ENCODE measurements at places on chromosomes 7 and 10.

- DNase-seq, result no peak
These were observed 766.0 kb upstream of the POT1 start for GRCh38 chr7:125695626-125696025.

DNA sequence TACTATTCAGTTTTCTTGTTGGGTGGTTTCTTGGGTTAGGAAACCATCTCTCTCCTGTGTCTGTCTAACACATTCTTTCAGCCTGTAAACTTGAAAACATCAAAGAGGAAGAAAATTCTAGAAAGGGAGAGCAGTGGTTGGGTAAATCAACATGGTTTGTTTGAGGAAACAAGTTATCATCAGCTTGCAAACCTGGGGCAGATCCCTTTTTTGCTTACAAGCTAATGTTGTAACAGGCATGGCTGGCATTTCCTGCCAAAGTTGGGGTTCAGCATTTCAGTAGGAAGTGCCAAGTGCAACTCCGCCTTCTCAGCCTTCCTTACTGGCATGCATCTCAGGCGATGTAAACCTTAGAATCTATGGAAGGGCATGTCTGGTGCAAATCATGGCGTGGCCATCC, 112.6 kb downstream of the EEPD1 start:
- DNase-seq, result no peak

DNA sequence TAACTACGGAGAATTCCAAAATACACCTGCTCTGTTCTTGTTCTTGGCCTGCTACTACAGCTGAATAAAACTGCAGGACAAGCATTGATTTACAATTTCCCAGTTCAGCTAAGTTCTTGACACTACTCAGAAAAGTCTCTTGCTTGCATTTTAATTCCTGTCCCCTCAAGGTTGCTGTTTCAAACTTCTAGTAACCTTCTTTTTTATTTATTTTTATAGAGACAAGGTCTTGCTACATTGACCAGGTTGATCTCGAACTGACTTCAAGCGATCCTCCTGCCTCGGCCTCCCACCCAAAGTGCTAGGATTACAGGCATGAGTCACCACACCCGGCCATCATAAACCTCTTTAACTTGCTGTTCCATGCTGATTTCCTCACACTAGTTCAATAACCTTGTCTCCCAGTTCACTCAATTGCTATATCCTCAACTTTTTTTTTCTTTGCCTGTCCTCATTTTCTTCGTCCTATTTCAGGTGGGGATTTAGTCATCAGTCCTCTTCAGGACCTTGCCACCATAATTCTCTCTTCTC, 79.9 kb downstream of the ARHGAP21 start:
- DNase-seq, result no peak

DNA sequence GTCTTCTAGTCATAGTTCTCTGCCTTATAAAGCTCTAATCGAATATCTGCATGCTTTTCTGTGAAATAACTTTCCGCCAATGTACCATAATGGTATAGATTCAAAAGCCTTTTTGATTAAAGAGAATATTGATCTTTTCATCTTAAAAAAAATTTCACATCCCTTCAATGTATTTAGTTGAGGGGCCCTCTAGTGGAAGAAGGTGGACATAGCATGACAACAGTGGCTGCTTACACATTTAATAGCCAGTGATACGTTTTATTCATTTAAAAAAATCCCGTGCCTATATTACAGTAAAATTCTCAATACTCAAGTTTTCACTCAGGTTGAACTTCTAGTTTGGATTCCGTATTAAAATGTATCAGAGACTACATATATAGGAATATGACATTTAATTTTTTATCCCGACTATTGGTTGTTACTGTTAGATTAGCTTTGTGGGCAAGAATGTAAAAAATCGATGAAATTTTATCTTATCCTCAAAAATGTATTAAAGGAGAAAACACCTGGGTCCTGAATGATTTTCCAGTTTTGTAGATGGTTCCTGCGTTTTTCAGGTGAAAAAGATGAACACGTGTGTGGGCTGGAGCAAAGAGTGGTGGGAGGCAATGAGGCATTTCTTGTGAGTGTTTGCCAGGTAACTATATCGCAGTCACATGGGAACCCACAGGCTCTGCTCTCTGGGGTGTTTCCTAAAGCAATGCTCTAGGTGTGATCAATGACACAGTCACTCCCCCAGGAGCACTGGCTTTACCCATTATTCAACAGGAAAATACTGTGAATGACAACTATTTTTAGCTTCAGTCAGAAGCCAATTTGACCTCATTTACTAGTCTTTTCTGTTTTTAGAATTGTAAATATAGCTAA, 24.1 kb upstream of the PNLIP start:
- no peak for DNase-seq

DNA sequence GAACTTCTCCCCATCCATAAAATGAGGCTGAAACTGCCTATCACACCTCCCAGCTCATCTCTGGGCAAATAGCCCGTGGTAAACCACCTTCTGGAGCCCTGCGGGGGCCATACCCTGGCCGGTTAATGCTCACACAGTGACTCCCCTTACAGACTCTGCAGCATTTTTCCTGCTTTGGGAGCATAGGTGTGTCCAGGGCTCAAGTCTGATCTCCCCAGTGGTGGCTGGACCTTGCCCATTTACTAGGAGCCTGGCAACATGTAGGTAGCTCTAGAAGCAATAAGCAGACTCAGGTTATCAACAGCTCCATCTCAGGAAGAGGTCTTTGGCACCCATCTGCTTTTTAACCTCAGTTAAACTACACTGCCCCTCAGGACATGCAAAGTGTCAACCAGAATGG, 5.5 kb upstream of the CDHR1 start:
- no peak for DNase-seq

GRCh38 chr7:141258559-141258958, 184.7 kb downstream of the TMEM178B start:
- DNase-seq, result no peak

DNA sequence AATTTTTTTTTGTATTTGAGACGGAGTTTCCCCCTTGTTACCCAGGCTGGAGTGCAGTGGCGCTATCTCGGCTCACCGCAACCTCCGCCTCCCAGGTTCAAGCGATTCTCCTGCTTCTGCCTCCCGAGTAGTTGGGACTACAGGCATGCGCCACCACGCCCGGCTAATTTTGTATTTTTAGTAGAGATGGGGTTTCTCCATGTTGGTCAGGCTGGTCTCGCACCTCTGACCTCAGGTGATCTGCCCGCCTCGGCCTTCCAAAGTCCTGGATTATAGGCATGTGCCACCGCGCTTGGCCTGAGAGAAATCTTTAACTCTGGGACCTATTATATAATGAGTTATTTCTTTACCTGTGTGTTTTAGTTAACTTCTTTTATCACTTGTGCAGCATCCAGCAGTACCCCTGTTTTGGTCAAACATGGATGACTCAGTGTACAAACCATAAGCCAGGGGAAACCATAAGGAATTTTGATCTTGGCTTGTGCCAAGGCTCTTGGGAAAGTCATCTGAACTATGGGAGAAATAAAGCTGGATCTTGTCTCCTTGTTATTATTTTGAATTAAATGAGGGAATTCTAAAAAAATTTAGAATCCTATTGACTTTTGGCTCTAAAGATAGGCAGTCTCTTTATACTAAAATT, 23.6 kb upstream of the ZRANB1 start:
- DNase-seq, result no peak

- DNase-seq, result no peak
These were observed 23.3 kb upstream of the STEAP2 start for GRCh38 chr7:90188281-90188680.

DNA sequence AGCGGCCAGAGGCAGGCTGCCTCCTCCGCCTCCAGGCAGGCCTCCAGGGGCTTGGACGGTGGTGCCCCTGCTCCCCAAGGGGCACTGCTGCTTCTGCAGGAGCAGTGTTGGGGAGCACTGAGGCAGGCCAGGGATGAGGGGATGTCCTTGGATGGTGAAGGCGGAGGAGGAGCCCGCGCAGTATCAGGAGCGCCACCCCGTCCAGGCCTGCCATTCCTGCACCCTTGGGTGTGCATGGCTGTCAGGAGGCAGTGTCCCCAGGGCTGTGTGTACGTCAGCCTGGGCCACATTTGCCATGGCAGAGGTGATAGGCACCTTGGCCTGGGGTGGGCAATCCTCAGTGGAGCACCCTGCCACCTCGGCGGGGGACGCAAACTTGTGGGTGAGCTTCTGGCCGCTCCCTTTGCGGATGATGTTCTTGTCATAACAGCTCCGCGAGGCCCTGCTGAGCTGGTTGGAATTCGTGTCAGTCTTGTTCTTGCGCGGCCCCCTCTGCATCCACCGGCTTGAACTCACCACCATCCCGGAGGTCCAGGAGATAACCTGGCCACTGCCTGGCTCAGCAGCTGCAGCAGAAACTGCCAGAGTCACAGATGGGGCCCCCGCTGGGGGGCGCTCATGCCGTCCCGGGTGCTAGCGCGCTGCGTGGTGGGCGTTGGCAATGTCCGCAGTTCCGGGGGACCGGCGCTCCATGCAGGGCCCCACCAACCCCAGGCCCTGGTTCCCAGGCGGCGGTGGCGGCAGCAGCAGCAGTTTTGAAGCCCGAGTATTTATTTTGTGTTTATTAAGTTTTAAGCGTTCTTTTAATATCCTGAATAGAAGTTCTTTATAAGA, 182.3 kb upstream of the ADCY1 start:
- no peak for DNase-seq

GRCh38 chr10:17872191-17873091, 63.3 kb downstream of the MRC1 start:
- peak; percentile 4 for DNase-seq

- DNase-seq, result no peak
These were observed 43.5 kb downstream of the ANKIB1 start for GRCh38 chr7:92289321-92289720.

GRCh38 chr7:13198727-13199126, 511.3 kb downstream of the ARL4A start:
- no peak for DNase-seq

GRCh38 chr10:114520453-114520852, 116.2 kb upstream of the AFAP1L2 start:
- DNase-seq, result no peak

DNA sequence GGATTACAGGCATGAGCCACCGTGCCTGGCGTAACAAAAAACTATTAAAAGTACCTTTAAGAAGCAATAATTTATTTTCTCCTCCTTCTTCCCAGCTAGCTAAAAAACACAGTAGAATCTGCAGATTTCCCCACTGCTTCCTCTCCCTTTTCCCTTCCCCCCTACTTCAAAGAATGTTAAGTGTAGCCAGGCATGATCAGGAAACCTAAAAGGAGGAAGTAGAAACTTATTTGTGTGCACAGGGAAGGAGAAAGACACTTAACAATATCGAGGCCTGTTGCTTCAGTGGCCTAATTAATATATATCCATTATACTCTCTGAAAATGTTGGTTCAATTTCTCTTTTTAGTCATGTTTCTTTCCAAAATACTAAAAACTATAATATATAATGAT, 127.7 kb downstream of the NRBF2 start:
- DNase-seq, result no peak

DNA sequence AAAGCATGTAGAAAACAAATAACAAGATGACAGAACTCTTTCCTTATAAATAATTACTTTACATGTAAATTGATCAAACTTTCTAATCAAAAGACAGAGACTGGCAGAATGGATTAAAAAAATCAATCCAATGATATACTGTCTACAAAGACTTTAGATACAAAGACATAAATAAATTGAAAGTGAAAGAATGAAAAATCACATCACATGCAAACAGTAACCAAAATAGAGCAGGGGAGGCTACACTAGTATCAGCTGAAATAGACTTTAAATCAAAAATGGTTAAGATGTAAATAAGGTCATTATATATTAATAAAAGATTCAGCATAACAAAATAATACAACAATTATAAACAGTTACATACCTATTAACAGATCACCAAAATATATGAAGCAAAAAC, 97.3 kb downstream of the SNX13 start:
- DNase-seq, result no peak

GRCh38 chr7:6917258-6917657, 91.2 kb upstream of the CCZ1B start:
- no peak for DNase-seq

- DNase-seq, result no peak
These were observed 27.7 kb downstream of the CCM2 start for GRCh38 chr7:45027774-45028114.

GRCh38 chr7:128891110-128891941, 19.2 kb downstream of the KCP start:
- no peak for DNase-seq

DNA sequence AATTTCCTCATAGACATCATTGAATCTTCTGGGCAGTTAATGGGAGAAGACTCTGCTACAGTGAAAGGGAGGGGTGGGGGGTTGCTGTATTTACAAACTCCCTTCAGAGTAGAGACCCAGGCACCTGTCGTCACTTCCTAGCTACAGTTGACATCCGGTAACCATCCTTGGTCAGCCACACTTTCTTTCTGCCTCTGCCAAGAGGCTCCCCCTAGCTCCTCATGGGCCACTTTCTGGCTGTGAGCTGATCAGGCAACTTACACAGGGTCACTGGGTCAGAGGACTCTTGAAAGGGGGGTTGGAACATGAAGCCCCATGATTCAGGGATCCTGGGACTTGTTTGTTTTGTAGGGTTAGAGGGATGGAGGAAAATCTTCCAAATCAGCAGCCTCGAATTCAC, 1.2 kb downstream of the TECPR1 start:
- DNase-seq, result peak; percentile 39

DNA sequence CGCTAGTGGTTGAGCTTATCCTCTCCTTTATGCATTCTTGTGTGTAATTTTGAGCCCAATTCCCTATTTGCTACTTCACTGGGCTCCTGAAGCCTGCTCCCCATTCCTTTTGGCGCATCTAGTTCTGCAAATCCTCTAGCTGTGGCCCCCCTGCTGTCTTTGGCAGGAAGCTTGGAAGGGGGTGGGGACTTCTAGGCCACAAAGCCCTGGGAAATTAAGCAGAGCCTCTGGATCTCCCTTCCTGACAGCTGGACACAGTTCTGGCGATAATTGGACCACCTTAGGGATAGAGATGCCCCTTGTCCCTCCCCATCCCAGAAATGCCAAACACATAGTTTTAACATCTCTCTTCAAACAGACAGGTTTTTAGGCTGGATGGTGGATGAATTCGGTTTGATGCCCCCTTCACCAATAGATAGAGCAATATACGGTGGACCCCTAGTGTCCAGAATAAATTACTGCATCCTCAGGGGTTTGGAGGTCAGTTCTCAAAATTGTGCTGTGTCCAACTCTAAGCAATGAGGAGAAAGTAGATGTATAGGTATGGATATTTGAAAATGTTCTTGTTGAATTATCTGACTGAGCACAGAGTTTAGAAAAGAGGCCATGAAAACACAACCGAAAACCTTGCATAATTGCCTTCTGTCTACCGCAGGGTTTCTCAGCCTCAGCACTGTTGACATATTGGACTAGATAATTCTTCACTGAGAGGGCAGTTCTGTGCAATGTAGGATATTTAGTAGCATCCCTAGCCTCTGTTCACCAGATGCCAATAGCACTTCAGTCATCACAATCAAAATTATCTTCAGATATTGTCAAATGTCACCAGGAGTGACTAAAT, 75.5 kb downstream of the PAPSS2 start:
- peak; percentile 7 for DNase-seq

- DNase-seq, result no peak
These were observed 7.6 kb downstream of the BPGM start for GRCh38 chr7:134654104-134654775.
